ENCODE measurements at places on chromosomes 16 and 17.
A peak's percentile ranks its signal among the peaks of the same experiment; 100 is the strongest.

DNA sequence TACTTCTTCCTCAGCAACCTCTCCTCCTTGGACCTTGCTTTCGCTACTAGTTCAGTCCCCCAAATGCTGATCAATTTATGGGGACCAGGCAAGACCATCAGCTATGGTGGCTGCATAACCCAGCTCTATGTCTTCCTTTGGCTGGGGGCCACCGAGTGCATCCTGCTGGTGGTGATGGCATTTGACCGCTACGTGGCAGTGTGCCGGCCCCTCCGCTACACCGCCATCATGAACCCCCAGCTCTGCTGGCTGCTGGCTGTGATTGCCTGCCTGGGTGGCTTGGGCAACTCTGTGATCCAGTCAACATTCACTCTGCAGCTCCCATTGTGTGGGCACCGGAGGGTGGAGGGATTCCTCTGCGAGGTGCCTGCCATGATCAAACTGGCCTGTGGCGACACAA lies 429 bp downstream of the OR2C1 start:
- DNase-seq, result no peak

DNA sequence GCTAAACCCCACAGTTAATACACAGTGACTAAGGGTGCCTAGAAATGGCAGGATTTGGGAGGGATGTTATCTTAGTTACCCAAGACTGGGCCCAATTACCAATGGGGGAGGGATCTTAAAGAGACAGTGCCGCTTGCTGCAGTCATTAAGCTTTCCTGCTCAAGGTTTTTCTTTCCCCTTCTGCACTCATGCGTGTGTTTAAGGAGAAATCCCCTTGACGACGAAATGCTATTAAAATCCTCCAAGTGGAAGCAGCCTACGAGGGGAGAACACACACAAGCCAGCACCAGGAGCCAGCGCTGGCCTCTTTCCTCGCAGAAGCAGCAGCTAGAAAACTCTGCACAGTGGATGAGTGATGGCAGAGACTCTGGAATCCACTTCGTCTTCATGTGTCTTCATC lies 22.0 kb downstream of the SALL1 start:
- DNase-seq, result no peak

DNA sequence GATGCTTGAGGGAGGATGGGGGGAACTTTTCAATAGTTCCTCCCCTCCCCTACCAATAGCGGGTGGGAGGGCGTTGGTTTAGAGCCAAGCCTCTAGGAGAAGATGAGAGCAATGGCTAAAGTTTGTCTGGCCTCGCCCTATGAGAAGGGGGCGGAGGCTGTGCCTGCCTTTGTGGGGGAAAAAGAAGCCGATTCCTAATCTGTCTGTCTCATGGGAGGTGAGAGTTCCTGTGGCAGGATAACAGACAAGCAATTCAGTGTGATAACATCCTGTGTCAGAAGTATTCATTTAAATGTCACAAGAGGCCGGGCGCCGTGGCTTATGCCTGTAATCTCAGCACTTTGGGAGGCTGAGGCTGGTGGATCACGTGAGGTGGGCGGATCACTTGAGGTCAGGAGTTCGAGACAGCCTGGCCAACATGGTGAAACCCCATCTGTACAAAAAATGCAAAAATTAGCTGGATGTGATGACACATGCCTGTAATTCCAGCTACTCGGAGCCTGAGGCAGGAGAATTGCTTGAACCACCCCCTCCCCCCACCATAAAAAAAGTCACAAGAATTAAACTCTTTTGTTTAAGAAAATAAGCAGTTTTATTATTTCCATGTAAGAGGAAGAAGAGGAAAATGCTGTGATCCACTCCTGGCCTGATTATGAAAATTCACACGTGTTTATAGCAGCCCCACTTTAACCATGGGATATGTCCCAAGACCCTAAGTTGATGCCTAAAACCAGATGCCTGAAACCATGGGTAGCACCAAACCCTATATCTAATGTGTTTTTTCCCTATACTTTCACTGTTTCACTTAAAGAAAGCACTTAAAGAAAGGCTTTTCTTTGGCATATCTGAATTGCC lies 1.7 kb downstream of the SLFN5 start:
- peak; percentile 52 for DNase-seq

DNA sequence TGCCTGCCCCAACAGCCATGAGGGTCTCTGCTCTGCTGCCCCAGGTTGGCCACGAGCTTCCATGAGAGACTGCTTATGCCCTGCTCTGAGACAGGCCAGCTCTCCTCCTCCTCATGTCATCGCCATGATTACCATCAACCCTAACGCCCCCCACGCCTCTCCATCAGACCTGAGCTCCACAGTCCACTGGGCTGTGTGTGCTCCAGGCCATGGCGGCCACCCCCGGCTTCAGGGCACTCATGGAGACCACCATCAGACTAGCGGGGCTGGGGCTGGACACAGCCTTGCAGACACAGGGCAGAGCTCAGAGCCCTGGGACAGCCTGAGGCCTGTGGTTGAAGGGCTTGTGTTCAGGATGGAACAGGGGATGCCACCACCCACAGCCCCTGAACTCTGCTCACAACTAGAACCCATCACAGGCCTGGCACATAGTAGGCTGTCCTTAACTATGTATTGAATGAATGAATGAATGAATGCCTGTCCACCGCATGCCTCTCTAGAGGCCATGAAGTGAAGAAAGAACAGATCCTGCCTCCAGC lies 14.6 kb downstream of the CNGB1 start:
- no peak for DNase-seq

GRCh38 chr17:8754890-8755289 lies 3.5 kb downstream of the SPDYE4 start:
- DNase-seq, result no peak

- DNase-seq, result no peak
Observed at GRCh38 chr17:14605267-14605599, 304.4 kb downstream of the HS3ST3B1 start.

- DNase-seq, result no peak
Observed at GRCh38 chr17:70976447-70976846, 807.1 kb downstream of the KCNJ2 start.

DNA sequence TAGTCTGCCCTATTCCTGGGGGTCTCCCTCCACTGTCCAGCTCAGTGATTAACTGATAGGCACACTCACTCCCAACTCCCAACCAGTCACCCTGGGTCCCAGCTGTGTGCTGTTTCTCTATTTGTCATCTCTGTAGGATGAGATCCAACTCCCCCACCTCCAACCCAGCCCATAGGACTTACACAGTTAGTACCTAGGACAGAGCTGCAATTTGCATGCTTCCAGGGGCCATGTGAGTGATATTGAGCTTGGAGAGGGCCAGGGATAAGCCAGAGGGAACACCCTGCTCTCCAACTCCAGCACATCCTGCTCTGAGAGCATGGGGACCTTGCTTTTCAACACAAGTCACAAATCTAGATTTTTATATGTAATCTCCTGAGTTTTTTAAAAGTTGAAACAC lies 8.8 kb downstream of the C17orf113 start:
- DNase-seq, result no peak

DNA sequence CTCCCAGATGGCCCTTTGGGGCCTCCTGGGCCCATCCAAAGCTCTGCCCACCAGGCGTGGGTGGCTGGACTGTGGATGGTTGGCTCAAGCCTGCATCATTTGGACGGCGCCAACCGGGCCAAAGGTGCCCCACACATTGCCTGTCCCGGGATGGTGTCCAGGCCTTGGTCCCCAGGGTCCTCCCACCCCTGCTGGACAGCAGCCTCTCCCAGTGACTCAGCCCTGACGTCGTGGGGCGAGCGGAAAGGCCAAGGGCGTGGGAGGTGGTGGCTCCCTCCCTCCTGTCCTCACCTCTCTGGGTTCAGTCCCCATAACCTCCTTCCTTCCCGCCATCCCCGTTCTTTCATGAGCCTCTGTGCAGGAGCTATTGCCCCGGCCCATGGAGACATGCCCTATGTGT lies 42.1 kb upstream of the DLX4 start:
- DNase-seq, result no peak

- no peak for DNase-seq
Observed at GRCh38 chr17:58556833-58557250, 42.4 kb upstream of the MTMR4 start.

DNA sequence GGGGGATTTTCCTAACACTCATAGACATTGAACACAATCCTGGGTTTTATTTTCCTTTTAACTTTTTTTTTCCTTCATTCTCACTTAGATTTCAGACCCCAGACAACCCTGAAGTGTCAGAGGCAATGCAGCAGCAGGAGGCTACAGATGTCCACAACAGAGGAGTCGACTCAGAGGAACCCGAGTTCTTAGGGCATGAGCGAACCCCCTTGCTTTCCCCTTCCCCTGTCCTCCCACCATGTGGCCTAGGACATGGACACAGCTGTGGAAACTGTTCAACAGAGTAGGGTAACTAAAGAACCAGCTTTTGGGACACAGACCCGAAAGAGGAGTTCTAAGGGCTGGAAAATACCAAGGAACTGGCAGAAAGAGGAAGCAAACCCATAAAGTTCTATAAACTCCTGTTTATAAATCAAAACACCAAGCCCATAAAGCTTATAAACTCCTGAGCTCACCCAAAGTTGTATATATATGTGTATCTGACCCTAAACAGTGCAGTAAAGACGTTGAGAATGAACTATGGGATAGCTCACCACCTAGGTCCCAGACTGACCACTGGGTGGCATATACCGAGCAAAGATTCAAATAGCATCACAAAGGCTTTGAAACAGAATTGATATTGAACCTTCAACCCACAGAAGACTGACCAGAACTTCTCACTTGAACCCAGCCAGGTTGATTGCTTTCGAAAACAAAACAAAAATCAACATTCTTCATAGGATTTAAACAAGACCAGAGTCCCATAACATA lies 33.9 kb downstream of the CMTM4 start:
- no peak for DNase-seq

DNA sequence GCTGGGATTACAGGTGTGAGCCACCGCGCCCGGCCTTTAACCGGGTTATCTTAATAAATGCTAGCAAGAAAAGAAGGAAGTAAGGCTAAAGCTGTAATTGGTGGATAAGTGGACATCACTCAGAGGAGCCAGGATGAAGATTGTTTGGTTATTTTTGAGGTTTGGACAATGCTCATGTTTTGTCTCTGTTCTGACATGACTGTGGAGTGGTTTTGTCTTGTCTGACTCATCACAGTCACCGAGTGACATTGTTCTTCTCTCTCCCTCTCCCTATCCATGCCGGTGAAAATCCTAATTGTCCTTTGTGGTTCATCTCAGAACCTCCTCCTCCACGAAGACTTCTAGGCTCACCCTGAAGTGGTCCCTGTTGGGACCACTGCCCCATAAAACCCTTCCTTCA lies 23.5 kb upstream of the GRIN2A start:
- no peak for DNase-seq

DNA sequence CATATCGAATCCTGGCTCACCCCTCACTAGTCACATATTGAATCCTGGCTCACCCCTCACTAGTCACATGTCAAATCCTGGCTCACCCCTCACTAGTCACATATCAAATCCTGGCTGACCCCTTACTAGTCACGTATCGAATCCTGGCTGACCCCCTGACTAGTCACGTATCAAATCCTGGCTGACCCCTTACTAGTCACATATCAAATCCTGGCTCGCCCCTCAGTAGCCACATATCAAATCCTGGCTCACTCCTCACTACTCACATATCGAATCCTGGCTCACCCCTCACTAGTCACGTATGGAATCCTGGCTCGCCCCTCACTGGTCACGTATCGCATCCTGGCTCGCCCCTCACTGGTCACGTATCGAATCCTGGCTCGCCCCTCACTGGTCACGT lies 156.7 kb upstream of the RPH3AL start:
- DNase-seq, result no peak

- no peak for DNase-seq
Observed at GRCh38 chr17:43842975-43843325, 4.0 kb upstream of the CD300LG start.

GRCh38 chr16:7086822-7087616 lies 245.6 kb upstream of the RBFOX1 start:
- no peak for DNase-seq

DNA sequence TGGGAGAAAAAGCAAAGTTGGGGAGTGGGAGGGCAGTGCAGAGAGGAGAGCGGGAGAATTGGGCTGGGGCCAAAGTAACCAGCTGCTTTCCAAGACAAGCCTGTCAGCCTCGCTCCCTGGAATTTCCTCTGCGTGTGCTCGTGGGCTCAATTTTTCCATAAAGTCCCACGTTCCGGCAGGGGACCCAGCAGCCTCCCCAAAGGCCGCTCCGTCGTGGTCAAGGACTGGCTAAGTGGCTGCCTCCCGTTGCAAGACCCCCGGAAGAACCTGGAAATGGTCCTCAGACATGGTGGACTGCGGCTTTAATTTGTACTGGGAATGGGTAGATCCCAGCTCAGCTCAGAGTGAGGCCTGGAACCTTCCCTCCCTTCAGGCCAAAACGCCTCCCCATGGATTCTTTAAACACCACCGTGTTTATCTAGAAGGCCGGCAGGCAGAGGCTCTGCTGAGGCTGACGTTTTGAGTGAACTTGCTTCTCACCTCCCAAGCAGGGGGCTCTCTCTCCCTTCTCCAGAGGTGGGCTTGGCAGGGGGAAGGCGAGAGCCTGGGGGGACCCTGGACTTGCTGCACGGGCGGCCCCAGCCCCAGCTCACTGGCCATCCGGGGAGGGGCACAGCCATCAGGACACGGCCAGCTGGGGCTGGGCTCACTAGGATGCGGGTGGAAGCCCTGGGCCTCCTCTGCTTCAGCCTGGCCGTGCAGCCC lies 190.0 kb downstream of the C16orf95 start:
- no peak for DNase-seq

GRCh38 chr17:4980644-4981216 lies 6.7 kb downstream of the CAMTA2 start:
- no peak for DNase-seq

GRCh38 chr17:78133971-78134898 lies 3.7 kb downstream of the TMC8 start:
- no peak for DNase-seq

GRCh38 chr17:64585146-64585545 lies 77.0 kb downstream of the SMURF2 start:
- no peak for DNase-seq

GRCh38 chr17:59829217-59830006 lies 63.3 kb downstream of the TUBD1 start:
- DNase-seq, result peak; percentile 98

DNA sequence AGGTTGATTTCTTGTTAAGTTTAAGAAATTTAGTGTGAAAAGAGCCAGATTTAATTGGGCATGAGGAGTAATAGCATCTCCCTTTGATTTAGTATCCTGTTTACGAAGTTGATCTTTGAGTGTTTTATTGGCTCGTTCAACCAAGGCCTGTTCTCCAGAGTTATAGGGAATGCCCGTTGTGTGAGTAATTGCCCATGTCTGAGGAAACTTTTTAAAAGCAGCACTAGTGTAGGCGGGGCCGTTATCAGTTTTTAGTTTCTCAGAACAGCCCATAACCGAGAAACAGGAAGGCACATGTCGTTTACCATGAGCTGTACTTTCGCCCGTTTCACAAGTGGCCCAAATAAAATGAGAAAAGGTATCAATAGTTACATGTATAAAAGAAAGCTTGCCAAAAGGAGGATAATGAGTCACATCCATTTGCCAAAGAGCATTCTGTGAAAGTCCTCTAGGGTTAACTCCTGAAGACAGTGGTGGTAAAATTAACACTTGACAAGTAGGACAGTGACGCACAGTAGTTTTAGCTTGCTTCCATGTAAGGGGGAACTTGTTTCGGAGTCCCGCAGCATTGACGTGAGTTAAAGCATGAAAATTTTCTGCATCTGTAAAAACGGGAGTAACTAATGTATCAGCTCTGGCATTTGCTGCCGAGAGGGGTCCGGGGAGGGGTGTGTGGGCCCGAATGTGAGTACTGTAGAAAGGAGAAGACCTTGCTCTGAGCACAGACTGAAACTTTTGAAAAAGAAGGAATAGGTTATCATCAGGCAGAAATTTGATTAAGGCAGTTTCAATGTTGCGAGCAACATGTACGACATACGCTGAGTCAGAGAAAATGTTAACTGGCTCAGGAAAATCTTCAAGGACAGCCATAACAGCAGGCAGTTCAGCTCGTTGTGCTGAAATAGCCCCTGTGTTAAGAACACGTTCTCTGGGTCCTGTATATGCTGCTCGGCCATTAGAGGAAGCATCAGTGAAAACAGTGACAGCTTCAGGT lies 18.5 kb upstream of the KCTD5 start:
- peak; percentile 14 for DNase-seq

Data from AG04449 (cell line).